Colonic mucosa (tissue), 4 donors: ENCODE measurements at places on chromosomes 1 and 21. TPM values are rescaled to one million over a fixed set of nuclear protein-coding genes. Genes with fewer than 3 reads are reported as not detected.

Gene BLACAT1
- total RNA-seq: 0.20 TPM

Gene OR10J1
- total RNA-seq: not detected

Gene RIPPLY3
- 0.21 TPM for total RNA-seq

Gene SPATA21
- total RNA-seq: not detected

Gene NUDT17
- 0.82 TPM for total RNA-seq

GRCh38 chr1:169869426-169869825 lies 24.3 kb downstream of the SCYL3 start:
- no peak for DNase-seq

GRCh38 chr1:51203121-51203873 lies 32.8 kb upstream of the RNF11 start:
- no peak for DNase-seq

- DNase-seq: no peak
Measured at GRCh38 chr1:85571828-85572227, 8.7 kb upstream of the CCN1 start.

DNA sequence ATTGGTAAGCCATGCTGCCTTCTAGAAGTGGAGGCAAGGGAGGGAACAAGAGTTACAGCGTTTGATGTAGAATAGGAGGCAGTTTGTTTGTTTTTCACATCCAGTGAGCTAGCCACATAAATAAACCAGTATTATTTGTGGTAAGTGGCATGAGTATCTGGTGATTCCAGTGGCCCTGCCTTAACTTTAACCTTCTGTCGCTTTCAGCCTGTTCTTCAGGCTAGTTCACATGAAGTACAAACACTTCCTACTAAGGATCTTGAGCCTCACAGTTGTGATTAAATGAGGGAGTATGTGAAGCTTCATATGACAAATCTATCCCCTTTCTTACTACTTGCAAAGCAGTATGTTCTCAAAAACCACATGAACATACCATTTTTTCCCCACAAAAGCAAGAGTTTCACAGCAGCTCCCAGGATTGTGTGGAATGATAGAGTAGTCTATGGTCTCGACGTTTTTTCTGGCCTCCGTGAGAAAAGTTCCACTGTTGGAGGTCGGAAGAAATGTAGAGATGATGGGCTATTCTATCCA lies 59.5 kb downstream of the PHACTR4 start:
- no peak for DNase-seq

DNA sequence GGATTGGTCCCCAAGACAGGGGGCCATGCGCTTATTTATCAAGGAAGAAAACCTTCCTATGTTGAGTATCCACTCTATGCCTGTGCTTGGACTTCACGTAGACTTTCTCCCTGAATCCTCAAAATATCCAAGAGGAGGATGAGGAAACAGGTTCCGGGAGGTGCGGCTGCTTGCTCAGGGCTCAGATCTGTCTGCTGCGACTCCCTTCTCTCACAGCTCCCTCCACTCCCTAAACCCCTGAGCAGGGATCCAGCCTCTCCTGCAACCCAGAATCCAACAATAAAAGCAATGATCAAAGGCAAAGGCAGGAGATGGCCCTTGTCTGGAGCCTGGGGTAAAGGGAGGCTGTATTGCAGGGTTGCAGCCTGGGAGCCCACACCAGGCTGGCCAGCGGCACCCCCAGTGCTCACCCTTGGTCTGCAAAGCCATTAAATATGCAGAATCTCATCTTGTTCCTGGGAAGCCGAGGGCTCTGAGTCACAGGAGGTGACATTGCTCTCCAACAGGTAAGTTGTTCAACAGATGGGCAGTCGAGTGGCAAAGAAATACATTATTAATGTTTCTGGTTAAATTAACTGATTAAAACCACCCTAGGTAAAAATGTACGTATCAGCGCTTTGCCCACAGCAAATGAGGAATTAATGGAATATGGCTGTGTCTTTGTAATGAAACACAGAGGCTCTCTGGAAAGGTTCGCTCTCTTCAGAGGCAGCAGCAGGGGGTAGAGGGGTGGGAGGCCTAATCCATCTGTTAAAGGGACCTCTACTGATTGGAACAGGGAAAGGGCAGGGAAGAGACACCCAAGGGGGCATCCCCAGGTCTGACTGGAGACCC lies 111.5 kb downstream of the GRIK3 start:
- no peak for DNase-seq
